ENCODE measurements at places on chromosomes 5 and 9.

- no peak for DNase-seq
These were observed 9.8 kb downstream of the GCNT4 start for GRCh38 chr5:75042522-75042921.

DNA sequence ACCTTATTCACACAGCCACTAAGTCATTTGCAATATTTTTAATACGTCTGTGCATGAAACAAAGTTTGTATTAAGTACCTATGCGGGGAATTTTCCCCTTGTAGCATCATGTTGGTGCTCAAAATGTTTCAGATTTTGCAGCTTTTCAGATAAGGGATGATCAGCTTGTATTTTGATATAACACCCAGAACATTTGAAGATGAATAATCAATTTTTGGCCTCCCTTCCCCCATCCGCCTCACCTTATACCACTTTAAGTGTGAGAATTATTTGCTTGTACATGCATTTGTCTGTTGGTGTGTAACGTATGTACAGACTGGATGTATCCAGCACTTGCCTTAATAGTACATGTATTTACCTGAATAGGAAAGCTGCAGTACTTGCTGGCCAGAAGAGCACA, 1.7 kb downstream of the JAK2 start:
- no peak for DNase-seq

GRCh38 chr9:19023078-19023477, 9.9 kb downstream of the SAXO1 start:
- DNase-seq = no peak

DNA sequence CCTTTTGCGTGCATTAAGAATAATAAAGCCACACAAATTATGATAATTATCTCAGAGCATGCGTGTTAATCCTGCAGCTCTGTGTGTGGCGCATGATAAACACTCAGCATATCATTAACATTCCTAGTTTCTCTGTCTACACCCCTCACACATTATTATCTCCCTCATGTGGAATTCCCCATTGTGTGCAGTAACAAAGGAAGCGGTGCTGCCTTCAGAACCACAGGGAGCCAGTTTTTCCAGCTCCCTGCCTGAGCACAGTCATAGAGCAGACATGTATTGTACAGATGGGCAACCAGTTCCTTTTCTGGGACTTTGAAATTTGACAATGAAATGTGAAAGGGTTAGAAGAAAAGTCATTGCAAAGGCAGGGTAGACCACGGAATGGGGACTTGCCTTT, 1365.5 kb upstream of the CDH9 start:
- no peak for DNase-seq

- peak; percentile 53 for DNase-seq
These were observed 12.6 kb upstream of the TCF7 start for GRCh38 chr5:134101686-134102439.

DNA sequence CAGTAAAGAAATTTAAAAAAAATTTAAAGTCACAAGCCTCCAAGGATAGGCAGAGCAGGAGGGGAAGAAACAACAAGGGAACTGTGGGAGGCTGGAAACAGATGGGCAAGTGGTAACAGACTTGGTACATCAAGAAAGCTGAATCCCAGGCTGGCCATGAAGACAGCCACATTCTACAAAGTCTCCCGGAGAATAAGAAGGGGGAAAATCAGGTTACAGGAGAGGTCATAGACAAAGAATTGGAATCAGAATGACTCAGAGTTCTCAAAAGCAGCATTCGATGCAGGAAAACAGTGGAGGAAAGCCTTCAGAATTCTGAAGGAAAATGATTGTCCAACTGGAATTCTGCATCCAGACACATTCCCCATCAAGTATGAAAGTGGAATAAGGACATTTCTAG, 129.7 kb downstream of the ADAMTS2 start:
- DNase-seq = no peak

DNA sequence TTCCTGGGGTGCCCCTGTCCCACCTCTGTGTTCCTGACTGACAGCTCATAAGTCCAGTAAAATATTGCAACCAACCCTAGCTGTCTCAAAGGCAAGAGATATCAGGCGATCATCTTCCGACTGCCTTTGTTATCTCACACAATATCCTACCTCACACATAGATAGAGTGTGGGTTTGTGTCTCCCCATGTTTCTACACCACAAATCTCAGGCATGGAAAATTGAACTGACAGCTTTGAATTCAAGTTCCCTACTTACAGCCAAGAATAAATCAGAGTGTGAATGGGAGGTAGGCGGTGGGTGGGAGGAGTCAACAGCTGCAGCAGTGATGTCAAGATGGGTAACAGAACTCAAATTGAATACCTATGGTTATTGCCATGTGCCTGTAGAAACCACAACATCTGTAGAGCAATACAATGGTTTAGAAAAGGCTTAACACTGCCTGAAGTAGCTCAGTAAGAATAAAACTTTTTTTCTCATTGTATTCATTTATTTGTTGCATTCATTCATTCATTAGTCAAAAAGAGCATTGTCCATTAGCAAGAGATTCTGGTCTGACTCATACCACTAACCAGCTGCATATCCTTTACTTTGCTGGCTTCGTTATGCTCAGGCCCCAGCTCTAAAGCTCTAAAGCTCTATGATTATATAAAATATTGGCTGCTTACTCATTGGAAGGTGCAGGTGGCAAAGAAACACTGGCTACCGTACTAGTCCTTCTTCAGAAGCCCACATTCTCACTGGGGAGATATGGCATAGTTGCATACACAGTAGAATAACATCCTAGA, 108.2 kb upstream of the DMAC1 start:
- no peak for DNase-seq

DNA sequence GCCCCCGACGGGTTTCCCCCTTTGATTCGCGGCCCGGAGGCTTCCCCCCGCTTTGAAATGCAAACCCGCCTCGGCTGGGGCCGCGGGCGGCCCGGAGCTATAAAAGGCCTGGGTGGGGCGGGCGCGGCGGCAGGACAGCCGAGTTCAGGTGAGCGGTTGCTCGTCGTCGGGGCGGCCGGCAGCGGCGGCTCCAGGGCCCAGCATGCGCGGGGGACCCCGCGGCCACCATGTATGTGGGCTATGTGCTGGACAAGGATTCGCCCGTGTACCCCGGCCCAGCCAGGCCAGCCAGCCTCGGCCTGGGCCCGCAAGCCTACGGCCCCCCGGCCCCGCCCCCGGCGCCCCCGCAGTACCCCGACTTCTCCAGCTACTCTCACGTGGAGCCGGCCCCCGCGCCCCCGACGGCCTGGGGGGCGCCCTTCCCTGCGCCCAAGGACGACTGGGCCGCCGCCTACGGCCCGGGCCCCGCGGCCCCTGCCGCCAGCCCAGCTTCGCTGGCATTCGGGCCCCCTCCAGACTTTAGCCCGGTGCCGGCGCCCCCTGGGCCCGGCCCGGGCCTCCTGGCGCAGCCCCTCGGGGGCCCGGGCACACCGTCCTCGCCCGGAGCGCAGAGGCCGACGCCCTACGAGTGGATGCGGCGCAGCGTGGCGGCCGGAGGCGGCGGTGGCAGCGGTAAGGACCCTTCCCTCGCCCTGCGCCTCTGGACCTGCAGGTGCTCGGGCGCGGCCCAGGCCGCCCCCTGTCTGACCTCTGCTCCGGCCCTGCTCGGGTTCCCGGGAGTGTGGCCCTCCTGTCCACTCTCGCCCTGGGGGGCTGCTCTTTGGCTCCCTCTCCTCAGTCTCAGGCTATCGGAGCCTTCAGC, at the start of gene CDX1:
CDX1 (plus strand) TSS at position 129 of the 862 bp plus-strand sequence; CDS start at position 228, 99 bp downstream.
- DNase-seq = no peak

- DNase-seq = no peak
These were observed 87.2 kb downstream of the MRPS27 start for GRCh38 chr5:72232838-72233237.

GRCh38 chr9:69797675-69798074, 22.9 kb upstream of the CFAP95 start:
- DNase-seq = peak; percentile 75

DNA sequence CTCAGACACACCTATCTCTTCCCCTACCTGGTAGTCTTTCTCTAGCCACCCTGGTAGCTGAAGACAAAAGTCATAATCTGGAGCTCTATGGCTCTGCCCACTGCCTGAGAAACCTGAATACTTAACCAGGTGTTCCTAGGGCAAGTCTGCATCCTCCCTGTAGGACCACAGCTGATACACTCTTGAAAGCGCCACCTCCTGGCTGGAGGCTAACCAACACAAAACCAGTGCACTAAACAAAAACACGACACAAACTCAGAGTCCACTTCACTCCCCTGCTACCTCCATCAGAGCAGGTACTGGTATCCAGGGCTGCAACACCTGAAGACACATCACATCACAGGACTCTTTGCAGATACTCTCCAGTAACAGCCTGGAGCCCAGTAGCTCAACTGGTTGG, 84.6 kb upstream of the ANXA1 start:
- DNase-seq = no peak

- no peak for DNase-seq
These were observed 248.0 kb downstream of the DRD1 start for GRCh38 chr5:175195698-175196656.

DNA sequence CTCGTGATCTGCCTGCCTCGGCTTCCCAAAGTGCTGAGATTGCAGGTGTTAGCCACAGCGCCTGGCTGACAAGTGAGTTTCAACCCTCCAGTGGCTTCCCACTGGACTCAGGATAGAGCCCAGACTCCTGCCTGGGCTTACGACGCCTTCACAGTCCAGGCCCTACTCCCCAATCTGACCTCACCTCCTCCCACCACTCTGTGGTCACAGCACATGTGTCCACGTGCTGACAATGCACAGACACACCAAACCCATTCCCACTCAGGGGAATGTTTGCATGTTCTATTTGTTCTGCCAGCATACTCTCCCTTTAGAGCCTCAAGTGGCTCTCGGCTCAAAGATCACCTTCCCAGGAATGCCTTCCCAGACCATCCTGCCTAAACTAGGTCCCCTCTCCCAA, 31.1 kb upstream of the TRIM14 start:
- DNase-seq = no peak

DNA sequence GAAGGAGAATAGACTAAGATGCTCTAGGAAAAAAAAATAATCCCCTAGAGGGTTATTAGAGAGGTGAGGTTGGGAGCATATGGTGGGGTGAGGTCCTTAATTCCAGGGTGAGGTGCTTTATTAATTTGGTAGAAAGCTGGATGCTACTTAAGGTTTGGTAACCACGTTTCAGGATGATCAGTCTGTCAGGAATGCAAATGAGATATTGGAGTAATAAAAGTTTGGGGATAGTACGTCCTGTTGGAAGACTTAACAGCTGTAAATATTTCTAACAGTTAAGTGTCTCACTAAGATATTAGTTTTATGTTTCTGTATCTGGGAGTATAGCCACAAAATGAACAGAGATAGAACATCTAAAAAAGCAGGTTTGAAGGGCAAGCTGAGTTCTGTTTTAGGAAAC, 578.9 kb downstream of the CETN3 start:
- no peak for DNase-seq

DNA sequence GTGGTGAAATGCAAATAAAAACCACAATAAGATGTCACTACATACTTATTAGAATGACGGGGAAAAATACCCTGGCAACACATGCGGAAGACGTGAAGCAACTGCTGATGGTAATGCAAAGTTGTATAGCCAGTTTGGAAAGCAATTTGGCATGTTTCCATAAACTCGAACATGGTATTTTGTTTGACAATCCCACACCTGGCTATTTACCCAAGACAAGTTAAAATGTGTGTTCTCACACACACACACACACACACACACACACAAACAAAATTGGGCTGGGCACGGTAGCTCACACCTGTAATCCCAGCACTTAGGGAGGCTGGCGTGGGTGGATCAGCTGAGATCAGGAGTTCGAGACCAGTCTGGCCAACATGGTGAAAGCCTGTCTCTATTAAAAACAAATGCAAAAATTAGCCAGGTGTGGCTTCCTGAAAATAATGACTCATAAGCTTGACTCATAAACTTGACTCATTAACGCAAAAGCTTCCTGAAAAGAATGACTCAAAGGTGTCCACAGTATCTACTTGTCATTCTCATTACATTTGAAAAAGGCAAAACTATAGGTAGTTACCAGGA, 456.5 kb downstream of the CDH18 start:
- DNase-seq = no peak

DNA sequence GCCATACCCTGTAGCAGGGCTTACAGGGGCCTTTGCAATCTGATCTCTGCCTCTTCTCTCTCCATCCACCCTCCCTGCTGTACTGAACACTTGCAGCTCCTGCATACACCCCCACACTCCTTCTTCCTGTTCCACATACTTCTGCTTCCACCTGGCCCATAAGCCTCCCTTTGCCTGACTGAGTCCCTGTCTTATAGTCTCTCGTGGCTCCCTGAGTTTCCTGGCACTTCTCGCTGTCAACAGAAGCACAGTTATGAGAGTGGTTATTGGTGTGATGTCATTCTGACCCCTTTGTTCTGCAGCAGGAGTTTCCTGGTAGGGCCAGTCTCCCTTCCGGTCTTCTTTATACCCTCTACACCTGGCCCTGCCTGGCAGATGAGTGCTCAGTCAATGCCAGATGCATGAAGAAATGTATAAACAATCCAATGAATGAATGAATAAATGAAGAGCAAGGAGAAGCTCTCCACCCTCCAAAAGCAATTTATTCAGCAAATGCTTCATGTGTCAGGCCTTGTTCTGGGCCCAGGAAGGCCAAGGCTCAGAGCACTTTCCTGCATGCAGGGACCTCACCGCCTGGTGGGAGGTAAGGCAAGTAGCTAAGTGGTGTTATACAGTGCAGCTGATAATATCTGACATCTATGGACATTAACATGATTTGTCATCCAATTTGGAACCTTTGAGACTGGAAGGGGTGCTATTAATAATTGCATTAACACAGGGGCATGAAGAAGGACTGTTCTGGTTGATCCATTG, 20.5 kb upstream of the CSF1R start:
- DNase-seq = no peak

DNA sequence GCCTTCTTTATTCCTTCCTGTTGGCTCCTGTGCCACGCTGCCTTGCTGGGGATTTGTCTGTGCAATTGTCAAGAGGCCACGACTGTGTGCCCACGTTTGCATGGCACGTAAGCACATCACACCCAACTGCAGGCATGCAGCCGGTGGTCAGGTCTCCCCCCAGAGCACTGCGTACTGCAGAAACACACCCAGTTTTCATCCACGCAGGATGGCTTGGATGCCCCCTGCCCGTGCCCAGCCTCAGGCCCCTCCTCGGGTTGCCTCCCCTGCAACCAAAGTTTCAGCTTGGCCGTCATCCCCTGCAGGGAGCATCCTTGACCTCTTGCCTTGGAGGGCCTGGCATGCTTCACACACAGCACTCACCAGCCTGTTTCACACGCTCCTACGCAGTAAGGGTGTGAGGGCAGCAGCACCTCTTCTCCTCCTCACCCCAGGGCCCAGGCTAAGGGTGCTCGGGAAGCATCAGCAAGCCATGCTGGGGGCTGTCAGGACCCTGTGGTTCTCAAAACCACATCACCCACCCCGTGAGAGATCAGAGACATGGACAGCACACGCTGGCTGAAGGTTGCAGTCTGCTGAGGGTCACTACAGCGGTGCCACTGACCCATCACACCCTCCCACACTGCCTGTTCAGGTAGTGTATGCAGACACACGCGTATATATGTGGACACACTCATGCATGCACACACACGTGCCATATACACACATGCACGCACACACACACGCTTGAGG, 3.1 kb downstream of the MRPL36 start:
- no peak for DNase-seq

DNA sequence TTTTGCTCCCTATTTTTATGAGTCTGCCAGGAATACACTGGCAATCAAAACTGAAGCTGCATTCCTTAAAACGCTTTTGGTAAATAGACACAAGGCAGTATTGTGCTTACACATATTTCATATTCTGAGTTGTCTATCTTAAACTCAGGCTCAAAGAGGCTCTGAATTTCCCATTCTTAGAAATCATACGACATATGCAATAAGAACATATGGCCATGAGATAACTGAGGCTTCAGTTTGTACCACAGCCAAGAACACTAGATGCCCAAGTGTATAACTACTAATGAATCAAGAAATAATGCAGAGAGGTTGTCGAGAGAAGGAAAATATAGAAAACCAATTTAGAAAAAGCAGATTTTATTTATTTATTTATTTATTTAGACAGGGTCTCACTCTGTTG, 357.4 kb downstream of the NDUFS4 start:
- no peak for DNase-seq
